ENCODE measurements at places on chromosomes 7 and 10. TPM values are rescaled to one million over a fixed set of nuclear protein-coding genes. Genes with fewer than 3 reads are reported as not detected.

Gene SLC16A9
- not detected for polyA plus RNA-seq

- DNase-seq, result no peak
Observed at GRCh38 chr7:85711894-85712293, 525.0 kb upstream of the SEMA3D start.

GRCh38 chr10:78516236-78516635 lies 482.6 kb downstream of the RPS24 start:
- DNase-seq, result no peak

GRCh38 chr10:3248526-3249306 lies 76.1 kb upstream of the PITRM1 start:
- no peak for DNase-seq

GRCh38 chr7:24017519-24017918 lies 266.5 kb upstream of the NPY start:
- DNase-seq, result no peak

Gene CDHR1
- not detected for polyA plus RNA-seq

DNA sequence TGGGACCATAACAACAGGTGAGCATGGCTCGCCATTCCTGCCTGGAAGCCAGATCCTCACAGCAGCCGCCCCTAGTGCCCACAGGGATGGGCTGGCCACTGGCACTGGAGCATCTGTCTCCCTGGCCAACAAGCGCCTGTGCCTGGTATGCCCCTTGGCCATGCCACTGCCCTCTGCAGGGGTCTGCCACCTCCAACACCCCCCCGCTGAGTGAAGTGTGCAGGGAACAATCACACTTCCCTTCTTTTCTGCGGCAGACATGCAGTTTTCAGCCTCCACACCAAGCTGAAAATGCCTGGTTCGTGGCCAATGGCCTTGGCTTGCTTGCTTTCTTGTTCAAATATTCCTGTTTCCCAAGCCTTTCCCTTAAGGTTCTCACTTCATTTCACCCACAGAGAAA lies 50.7 kb downstream of the HSPA12A start:
- DNase-seq, result no peak

GRCh38 chr10:115129752-115130151 lies 36.6 kb downstream of the ATRNL1 start:
- peak; percentile 16 for DNase-seq

GRCh38 chr7:157379493-157379892 lies 42.7 kb downstream of the DNAJB6 start:
- no peak for DNase-seq

DNA sequence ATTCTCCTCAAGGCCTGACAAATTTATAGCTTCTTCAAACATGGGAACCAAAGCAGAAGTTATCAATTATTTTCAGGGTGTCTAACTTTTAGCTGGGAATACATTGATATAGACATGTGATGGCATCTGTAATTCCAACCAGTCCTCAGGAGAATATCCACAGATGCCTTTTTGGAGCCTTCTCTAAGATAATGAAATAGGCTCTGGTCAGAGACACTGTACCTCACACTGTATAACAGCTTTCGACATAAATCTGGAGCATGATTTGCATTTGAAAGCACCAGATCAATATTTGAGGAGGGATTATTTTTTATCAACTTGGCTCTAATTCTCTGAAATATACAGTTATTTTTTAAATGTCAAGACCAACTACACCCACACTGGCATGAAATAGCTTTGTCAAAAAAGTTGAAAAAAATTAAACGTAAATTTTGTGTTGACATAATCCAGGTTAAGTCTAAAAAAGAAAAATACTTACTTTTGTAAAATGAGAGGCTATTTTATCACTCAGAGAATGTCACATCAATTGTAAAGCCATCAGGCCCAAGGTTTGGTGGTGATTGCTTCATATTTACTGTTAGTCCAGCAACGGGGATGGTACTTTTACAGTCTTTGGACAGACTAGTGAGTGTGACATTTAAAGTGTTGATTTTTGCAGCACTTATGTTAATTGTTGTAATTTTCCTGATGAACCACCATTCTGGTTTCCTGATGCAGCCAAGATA lies 177.0 kb upstream of the SP8 start:
- DNase-seq, result no peak

- DNase-seq, result no peak
Observed at GRCh38 chr7:112743811-112744210, 46.4 kb downstream of the TMEM168 start.

GRCh38 chr7:102122026-102122425 lies 164.6 kb upstream of the SH2B2 start:
- no peak for DNase-seq

Gene MBL2
- polyA plus RNA-seq, result not detected

Gene GPR26
- polyA plus RNA-seq, result not detected

DNA sequence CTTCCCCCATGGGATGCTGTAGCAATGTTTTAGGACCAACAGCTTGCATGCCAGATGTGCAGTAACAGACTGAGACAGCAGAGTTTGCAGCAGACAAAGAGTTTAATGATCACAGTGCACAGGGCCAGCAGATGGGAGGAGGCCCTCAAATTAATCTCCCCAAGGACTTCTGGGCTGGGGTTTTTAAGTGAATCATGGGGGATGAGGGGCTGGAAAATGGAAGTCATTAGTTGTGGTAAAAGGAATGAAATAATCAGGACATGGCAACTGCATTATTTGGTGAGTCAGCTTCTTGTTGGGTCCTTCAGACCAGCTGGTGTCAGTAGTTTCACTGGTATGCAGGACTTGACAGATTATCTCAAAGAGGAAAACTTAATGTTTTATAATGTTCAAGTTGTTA lies 12.6 kb upstream of the NRBF2 start:
- DNase-seq, result no peak

Gene AS3MT
- not detected for polyA plus RNA-seq

Gene TACC2
- not detected for polyA plus RNA-seq

DNA sequence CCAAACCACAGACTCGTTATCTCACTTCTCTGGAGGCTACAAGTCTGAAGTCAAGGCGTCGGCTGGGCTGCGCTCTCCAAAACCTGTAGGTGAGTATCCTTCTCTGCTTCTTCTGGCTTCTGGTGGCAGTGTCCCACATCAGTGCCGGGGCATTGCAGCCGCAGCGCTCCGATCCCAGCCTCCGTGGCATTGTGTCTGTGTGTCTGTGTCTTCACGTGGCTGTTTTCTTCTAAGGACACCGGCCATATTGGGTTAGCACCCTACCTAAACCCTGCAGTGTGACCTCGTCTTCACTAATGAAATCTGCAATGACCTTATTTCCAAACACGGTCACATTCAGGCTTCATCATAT lies 584.9 kb upstream of the COBL start:
- DNase-seq, result no peak

GRCh38 chr10:119250641-119251314 lies 43.4 kb downstream of the GRK5 start:
- no peak for DNase-seq

DNA sequence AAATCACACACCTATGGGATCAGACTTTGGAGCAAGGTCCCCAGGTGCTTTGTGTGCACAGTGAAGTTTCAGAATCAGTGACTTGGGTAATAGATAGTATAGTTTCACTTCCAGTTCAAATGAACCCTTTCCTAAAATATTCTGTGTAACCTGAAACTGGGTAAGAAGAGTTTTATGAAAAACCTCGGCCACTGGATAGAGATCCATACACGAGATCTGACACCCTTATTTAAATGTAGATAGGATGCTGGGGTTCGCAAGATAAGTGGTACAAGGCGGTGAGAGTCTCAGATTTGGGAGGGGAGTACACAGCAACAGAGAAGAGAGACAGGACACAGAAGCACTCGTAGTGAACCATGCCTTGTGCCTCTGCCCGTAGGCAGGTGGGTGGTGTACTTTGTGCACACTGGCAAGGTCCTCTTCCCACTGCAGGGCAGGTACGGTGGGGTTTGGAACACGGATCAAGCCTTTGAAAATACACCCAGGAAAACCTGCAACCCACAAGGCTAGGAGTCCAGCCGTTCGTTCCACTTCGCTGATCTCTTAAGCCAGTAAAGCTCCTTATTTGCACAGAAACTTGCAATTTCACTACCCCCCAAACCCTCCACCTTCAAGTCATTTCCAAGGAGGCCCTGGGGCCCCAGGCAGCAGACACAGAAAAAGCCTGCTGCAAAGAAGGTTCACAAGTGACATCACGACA lies 162.8 kb downstream of the USP6NL start:
- no peak for DNase-seq

DNA sequence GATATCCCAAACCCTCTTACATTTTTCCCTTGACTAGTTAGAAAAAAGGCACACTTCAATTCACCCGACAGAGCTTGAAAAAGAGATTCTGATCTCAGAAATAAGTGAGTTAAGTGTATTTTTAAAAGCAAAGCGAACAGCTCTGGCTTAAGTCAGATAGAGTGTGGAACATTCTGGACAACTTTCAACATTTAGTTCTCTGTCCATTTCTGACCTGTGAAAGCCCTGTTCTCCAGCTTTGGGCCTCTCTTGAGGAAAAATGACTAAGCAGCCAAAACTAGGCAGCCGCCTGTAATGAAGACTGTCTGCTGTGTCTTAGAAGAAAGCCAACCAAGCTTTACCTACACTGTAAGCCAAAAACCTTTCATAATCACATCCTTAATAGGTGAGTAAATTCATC lies 50.5 kb downstream of the CDK6 start:
- no peak for DNase-seq

DNA sequence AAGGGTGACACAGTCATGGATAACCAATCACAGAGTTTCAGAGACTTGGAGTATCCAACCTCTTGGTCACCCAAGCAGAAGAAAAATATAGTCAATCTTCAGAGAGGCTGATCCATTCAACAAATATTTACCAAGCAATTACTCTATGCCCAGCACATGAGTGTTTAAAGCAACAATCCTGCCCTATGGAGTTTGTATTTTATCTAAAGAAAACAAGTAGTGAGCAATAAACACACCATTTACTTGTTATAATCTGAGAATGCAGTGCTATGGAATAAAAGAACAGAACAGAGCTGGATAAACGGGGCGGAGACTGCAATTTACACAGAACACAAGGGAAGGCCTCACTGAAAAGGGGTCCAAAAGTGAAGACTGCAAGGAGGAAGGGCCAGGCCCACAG lies 63.8 kb downstream of the GRB10 start:
- no peak for DNase-seq

Gene GBX1
- polyA plus RNA-seq, result not detected

Gene CDNF
- polyA plus RNA-seq, result 0.32 TPM

- peak; percentile 39 for DNase-seq
Observed at GRCh38 chr7:142445019-142445686, 187.3 kb upstream of the PRSS58 start.

DNA sequence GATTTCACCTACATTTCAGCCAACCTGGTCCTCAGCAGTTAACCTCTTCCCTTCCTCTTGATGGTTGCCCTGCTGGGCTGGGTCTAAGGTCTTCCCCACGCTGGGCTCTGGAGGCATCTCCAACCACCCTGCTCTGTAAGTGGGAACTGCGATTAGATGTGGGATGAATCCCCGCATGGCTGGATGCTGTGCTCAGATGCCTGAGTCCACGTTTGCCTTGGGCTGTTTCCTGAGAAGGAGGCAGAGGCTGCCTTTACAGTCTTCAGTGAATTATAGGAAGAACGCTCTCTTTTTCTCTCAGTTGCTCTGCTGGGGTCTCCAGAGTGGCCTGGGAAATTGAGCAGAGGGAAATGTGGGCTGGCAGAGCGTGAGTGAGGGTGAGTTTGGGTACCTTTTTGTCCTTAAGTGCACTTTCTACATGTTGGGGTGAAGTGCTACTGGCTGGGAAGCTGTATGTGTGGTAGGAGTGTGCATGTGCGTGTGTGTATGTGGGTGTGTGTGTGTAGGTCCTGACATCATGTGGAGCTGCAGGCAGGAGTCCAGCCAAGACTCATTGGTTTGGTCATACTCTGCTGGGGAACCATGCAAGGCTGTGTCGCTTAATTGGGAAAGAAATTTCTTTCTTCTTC lies 1.5 kb downstream of the GIMAP8 start:
- peak; percentile 17 for DNase-seq

DNA sequence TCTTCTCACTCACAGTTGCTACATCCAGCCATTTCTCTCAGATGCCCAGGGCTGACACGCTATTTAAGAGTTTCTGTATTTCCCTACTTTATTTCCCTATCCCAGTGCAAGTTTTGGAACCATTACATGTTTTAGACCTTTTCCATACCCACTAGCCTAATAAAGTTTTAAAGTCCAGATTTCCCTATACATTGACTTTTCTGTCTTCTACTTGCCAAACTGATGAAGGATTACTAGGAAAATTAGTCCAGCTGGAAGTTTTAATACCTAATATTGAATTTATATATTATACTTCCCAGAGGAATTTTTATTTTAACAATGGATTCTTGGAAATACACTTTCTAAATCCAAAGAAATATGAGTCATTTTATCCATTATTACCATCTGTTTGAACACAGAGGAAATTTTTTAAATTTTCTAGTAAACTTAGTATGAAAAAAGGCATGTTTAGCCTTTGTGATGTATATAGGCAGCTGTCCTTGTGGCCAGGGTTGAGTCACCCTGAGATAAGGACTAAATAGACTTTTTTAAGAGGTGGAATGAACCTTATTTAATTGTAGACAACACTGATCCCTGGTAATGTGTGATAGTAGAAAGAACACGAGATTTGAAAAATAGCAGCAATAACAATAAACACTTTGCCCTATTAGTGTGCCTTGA lies 205.0 kb downstream of the TFEC start:
- DNase-seq, result no peak

- no peak for DNase-seq
Observed at GRCh38 chr10:104784452-104784851, 143.4 kb downstream of the SORCS3 start.

DNA sequence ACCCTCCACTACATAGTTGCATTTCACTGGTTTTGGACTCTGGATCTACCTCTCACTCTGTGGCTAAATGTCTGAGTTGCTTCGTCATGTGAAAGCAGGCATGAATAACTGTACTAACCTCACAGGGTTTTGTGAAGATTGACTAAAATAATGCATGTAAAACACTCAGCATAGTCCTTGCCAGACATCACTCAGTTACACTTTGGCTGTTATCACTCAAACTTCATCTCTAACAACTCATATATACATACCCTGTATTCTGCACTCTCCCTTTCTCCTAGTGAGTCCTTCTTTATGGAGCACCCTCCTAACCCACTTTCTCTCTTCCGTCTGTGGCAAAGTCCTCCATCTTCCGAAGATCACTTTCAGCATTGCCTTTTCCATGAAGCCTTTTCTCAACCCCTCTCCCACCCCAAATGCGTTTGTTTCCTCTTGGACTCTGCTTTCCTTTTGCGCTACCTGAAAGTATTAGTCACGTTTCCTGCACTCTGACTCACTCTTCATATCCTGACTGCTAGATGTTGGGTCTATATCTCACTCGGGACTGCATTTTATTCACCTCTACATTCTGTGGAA lies 72.6 kb downstream of the OSBPL3 start:
- peak; percentile 11 for DNase-seq

DNA sequence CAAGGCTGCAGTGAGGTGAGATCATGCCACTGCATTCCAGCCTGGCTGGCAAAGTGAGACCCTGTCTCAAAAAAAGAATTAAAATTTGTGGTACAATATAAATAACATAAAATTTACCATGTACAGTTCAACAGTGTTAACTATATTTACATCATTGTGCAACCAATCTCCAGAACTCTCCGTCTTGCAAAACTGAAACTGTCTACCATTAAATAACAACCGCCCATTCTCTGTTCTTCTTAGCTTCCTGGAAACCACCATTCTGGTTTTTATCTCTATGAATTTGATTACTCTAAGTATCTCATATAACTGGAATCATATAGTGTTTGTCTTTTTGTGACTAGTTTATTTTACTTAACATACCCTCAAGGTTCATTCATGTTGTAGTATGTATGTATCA lies 167.6 kb downstream of the AUTS2 start:
- peak; percentile 32 for DNase-seq
